ENCODE measurements at places on chromosomes 11 and 22. TPM values are rescaled to one million over a fixed set of nuclear protein-coding genes. Genes with fewer than 3 reads are reported as not detected.

The DDB1 gene
- 168 TPM for total RNA-seq

The NFAM1 gene
- total RNA-seq, result under 0.01 TPM

The CD3G gene
- not detected for total RNA-seq

The MIOX gene
- total RNA-seq, result 0.33 TPM

The MYOD1 gene
- total RNA-seq, result not detected

The PNPLA3 gene
- total RNA-seq, result 5.7 TPM

The FAM83F gene
- 0.16 TPM for total RNA-seq

The OR5T1 gene
- total RNA-seq, result not detected

The IGSF9B gene
- 2.9 TPM for total RNA-seq

The MS4A6E gene
- not detected for total RNA-seq

The SLC22A6 gene
- total RNA-seq, result not detected

The VSIG2 gene
- total RNA-seq, result 0.13 TPM

The HEPN1 gene
- not detected for total RNA-seq

The MPPED2 gene
- 0.25 TPM for total RNA-seq

The VPS11 gene
- total RNA-seq, result 24.4 TPM

The SCUBE1 gene
- total RNA-seq, result not detected

The RAB38 gene
- 10.9 TPM for total RNA-seq

The MS4A4A gene
- total RNA-seq, result not detected

The OR51L1 gene
- not detected for total RNA-seq

The DGAT2 gene
- 1.0 TPM for total RNA-seq

The PDE2A gene
- total RNA-seq, result not detected

The ATP5MG gene
- 55.1 TPM for total RNA-seq

The CECR2 gene
- total RNA-seq, result 0.98 TPM

Data from mesangial cell (primary cell).